ENCODE measurements at places on chromosomes 3 and 15.

GRCh38 chr3:107545680-107546120, 22.9 kb downstream of the BBX start:
- DNase-seq = no peak

- no peak for DNase-seq
Measured at GRCh38 chr3:100403362-100404249, 2.3 kb downstream of the LNP1 start.

DNA sequence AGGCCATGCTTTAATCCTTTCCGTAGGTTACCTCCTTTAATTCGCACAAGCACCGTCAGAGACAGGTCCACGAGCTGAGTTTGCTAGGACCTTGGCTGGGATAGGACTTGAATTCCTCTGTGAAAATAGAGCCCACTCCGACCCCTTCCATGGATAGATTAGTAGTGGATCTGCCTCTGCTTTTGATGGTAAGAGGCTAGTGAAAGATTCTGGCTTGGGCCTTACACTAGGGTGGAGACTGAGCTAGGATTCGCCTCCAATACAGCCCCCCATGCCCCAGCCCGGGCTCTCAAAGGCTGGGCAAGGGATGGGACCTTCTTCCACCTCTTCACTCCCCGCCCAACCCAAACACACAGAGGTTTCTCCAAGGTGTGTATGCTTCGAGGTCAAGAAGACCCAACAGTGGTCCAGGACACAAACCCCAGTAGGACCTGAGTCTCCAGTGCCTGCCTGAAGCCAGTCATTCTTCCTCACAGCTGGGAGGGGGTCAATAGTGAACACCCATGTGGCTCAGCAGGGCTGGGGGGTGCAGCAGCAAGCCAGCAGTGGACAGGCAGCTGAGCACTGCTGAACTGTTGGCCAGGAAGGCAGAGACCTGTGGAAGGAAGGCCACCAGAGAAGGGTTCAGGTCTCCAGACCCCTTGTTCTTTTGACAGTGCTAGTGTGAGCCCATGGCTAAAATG, 75.7 kb downstream of the SPSB4 start:
- no peak for DNase-seq

GRCh38 chr3:90011596-90011995, 904.2 kb downstream of the EPHA3 start:
- DNase-seq = no peak

DNA sequence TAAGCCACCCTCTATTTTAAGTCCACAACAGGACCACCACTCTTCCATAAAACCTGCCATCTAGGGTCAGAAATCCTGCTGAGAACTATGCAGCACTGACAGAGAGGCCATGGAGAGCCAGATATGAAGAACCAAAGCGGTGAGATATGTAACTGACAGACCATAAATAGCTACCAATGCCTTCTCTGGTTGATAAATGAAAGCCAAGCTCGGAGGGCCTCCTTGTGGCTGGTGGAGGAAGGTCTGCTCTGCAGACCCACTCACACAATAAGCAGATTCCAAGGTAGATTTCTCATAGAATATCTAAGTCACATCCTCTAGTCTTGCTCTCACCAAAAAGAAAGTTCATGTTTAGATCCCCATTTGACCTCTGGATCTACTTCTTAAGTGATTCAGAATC, 38.9 kb downstream of the RYK start:
- peak; percentile 22 for DNase-seq

GRCh38 chr3:120425572-120426250, 25.1 kb downstream of the FSTL1 start:
- no peak for DNase-seq

- DNase-seq = no peak
Measured at GRCh38 chr15:31806106-31806505, 224.2 kb upstream of the CHRNA7 start.

DNA sequence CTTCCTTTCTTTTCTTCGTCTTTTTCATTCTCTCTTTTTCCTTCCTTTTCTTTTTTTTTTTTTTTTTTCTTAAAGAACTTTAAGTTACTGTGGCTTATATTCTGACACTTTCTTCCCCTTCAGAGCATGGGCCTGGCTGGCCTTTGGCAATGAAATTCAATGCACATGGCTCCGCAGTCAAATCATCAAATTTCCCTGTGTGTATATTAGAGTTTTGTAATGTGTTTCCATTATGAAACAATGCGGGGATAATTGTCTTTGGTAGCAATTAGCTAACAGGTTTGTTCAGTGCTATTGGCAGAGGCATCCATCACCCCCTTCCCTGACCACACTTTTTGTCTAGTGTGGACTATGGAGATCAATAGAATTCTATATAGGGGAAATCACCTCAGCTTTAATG, 80.5 kb downstream of the CDIN1 start:
- DNase-seq = no peak

DNA sequence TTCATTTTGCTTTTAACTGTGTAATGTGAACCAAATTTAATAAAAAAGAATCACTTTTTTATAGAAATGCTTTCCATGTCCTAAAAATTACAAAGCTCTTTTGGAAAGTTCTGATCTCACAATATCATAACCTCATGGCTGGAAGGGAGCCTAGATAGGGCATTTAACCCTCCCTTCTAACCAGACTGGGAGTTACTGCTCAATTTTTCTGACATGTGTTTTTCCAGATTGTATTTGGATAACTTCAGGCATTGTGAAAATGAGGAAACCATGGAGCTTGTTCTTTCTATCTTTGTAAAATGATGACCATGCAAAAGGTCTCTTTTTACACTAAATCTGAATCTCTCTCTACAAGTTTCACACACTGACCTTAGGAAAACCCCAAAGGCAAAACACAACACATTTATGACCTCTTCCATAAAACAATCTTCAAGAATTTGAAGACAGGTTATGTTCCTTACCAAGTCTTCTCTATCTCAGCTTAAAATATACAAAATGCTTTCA, 508.8 kb downstream of the DIPK2A start:
- DNase-seq = no peak

GRCh38 chr3:183825456-183826161, at the start of gene MAP6D1:
TSS of gene MAP6D1 (minus strand) at chr3:183825577. CDS start at chr3:183825547, 30 bp downstream.
- peak; percentile 75 for DNase-seq

DNA sequence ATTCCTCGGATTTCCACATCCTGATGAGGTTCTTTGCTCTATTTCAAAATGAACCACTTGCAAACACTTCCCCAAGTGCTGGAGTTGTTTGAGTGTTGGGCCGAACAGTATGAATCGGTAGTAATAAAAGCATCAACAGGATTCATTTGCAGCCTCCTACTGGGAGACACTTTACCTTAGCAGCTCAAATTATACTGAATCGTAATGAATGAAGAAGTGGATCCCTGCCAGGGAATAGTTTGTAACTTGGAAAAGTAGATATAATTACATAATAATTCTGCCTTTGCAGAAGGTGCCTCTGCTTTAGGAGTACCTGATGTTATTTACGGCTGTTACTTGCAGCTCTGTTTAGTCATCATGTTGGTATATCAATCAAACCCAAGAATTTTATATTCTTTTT, 669.1 kb downstream of the CADM2 start:
- no peak for DNase-seq

- DNase-seq = no peak
Measured at GRCh38 chr3:62604298-62604697, 230.9 kb upstream of the FEZF2 start.

GRCh38 chr15:40280260-40281056, 2.4 kb downstream of the ANKRD63 start:
- DNase-seq = no peak

DNA sequence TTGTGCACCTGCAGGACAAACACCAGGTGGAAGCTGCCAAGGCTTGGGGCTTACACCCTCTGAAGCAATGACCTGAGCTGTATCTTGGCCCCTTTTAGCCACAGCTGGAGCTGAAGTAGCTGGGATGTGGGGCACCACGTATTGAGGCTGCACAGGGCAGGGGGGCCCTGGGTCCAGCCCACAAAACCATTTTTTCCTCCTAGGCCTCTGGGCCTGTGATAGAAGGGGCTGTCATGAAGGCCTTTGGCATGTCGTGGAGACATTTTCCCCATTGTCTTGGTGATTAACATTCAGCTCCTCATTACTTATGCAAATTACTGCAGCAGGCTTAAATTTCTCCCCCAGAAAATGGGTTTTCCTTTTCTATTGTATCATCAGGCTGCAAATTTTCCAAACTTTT, 27.6 kb upstream of the MME start:
- DNase-seq = no peak

- no peak for DNase-seq
Measured at GRCh38 chr3:16203671-16204629, 29.5 kb downstream of the GALNT15 start.

GRCh38 chr15:62792986-62793751, 249.4 kb upstream of the TPM1 start:
- DNase-seq = no peak

DNA sequence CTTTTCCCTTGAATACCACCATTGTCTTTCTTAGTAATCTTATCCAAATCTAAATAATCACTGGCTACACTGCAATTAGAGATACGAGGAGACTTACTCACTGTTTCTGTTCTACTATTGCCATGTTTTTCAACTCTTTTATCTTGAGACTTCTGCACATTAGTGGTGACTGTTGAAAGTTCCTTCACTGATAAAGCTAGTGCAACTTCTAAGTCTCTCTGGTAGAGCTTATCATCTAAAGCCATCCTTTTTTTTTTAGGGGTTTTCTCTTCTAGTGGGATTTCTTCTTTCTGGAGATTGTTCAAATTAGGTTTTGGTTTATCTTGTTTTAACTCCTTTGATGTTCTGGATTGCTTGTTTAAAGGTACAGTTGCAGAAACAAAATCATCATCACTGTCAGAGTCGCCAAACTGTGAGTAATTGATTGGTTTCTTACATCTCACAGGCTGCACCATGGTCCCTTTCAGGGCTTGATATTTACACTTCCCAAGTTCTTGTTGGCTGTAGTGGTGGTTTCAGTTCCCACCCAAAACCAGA, 37.7 kb downstream of the NCK1 start:
- no peak for DNase-seq

DNA sequence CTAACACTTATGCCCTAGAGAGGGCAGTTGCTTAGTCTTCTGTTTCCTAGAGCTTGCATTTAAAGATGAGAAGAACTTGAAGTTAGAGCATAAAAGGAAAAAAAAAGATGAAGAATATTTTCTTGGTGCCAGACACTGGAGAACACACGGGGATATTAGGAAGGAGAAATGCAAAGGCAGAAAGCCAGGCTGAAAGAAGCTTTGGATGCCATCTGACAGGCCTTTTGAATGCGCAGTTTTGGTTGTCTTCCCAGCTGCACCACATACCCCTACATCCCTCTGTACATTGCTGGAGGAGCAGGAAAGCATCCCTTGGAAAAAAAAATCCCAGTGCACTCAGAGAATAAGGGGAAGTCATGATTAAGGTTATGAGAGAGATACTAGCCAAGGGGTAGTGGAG, 378.9 kb downstream of the GAP43 start:
- DNase-seq = no peak

- no peak for DNase-seq
Measured at GRCh38 chr15:78261062-78261461, 3.3 kb upstream of the DNAJA4 start.

GRCh38 chr15:70376929-70377691, 279.4 kb upstream of the TLE3 start:
- DNase-seq = no peak

DNA sequence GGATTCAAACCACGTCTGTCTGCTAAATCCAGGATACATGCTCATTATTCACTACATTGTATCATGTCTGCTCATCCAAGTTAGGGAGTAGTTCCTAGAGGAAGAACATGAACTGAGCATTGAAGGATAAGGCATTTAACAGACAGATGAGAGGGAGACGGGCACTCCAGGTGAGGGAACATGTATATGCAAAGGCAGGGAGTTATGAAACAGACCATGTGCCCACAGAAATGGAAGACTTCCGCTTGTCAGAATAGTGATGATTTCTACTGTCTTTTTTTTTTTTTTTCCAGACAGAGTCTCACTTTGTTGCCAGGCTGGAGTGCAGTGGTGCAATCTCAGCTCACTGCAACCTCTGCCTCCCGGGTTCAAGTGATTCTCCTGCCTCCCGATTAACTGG, 5.0 kb upstream of the NDUFAF1 start:
- DNase-seq = no peak

GRCh38 chr3:72542781-72543180, 305.5 kb downstream of the SHQ1 start:
- no peak for DNase-seq

GRCh38 chr15:68595260-68595564, 16.4 kb downstream of the CORO2B start:
- DNase-seq = no peak

DNA sequence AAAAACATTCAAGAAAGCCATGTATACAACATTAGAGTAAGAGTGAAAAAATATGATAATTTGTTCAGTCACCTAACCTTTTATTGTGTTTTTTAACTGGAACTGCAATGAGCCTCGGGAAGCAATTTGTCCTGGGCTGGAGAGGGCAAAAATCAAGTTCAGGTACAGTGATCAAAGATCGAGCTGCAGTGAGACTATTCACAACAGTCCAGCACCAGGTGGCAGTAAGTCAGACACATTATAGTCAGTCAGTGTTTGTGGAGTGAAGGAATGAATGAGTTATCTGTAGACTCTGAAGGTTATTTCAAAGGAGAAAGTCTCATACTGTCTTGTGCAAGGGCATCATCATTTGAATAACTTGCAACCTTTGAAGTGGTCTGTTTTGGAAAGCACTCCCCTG, 116.6 kb downstream of the CHDH start:
- DNase-seq = no peak

- no peak for DNase-seq
Measured at GRCh38 chr15:25238126-25238525, 200.7 kb downstream of the UBE3A start.

- DNase-seq = no peak
Measured at GRCh38 chr3:29311795-29312194, 30.9 kb downstream of the RBMS3 start.

DNA sequence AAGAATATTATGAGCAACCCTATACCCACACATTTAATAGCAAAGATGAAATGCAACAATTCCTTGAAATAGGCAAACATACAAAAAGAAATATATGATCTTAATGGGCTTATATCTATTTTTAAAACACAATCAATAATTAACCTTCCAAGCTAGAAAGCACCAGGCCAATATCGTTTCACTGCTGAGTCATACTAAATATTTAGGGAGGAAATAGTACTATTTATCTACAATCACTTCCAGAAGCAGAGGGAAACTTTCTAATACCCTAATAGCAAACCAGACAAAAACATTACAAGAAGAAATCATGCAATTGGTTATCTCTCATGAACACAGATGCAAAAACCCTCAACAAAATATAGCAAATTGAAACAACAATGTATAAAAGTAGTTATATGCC, 207.8 kb downstream of the MTHFS start:
- DNase-seq = no peak

GRCh38 chr15:36409819-36410218, 169.6 kb upstream of the CDIN1 start:
- DNase-seq = no peak

- no peak for DNase-seq
Measured at GRCh38 chr3:167031364-167032049, 348.6 kb downstream of the ZBBX start.

- DNase-seq = no peak
Measured at GRCh38 chr3:102887431-102887830, 452.6 kb downstream of the ZPLD1 start.

DNA sequence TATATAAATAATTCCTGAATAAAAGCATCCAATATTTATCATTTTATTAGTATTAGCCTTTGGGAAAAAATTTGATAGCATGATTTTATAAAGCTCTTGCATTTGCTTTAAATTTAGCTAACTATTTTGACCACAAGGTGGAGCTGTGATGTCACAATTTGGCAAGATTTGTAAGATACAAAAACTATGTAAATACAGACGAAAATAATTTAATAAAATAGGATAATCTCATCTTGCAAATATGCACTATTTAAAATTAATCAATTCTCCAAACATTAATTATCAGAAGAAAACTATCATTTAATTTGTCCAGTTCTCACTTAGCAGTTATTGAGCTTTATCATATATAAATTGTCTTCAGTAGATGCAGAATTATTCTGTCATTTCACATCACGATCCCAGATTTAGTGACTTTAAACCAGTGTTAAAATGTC, 95.4 kb downstream of the PLOD2 start:
- no peak for DNase-seq

Data from GM19239 (cell line).